Activated naive CD8-positive, alpha-beta T cell treated with anti-CD3 and anti-CD28 coated beads, Interleukin-2, amount 50 U/mL, for 24 hours (primary cell): ENCODE measurements at places on chromosomes 2 and 18.

- H3K27ac ChIP-seq = no peak overlapping the region
- H3K27me3 ChIP-seq = no peaks in the 10 kb centered on the region
- no peak for DNase-seq
- H3K36me3 ChIP-seq = no peaks in the 10 kb centered on the region
- no peak overlapping the region for H3K4me3 ChIP-seq
- peaks cover 20% of the 10 kb centered on the region for H3K4me1 ChIP-seq
Measured at GRCh38 chr2:72605836-72606442, 219.9 kb downstream of the EXOC6B start.

- no peak overlapping the region for H3K27ac ChIP-seq
- peaks cover 90% of the 10 kb centered on the region for H3K4me1 ChIP-seq
- peaks cover 2% of the 10 kb centered on the region for H3K36me3 ChIP-seq
- DNase-seq = no peak
- no peak overlapping the region for H3K4me3 ChIP-seq
Measured at GRCh38 chr2:160376576-160376975, 117.0 kb downstream of the RBMS1 start.

DNA sequence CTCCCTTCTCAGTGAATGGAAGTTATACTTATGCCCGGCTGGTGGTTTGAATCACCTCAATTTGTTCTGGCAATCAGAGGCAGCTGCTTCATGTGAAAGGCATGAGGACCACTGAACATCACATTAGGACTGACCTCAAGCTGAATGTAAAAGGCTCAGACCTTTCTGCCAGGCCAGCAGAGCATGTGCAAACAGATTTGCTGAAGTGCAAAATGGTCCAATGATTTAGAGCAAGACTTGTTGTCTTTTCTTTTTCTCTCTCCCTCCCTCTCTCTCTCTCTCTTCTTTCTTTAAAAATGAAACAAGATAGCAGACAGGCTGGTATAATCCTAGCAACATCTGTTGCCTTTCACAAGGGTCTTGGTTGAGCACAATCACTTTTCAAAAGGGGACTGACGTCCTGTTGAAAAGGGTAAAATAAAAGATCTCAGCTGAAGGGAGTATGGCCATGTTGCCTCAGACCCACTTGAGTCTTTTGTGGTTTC is 13.3 kb upstream of the CDH7 start:
- DNase-seq = no peak
- H3K27me3 ChIP-seq = no peaks in the 10 kb centered on the region
- no peak overlapping the region for H3K27ac ChIP-seq
- H3K4me1 ChIP-seq = no peaks in the 10 kb centered on the region
- no peak overlapping the region for H3K4me3 ChIP-seq

- H3K4me3 ChIP-seq = no peak overlapping the region
- DNase-seq = no peak
- no peaks in the 10 kb centered on the region for H3K36me3 ChIP-seq
- H3K4me1 ChIP-seq = peaks cover 7% of the 10 kb centered on the region
Measured at GRCh38 chr2:105139556-105140239, 101.8 kb downstream of the MRPS9 start.

DNA sequence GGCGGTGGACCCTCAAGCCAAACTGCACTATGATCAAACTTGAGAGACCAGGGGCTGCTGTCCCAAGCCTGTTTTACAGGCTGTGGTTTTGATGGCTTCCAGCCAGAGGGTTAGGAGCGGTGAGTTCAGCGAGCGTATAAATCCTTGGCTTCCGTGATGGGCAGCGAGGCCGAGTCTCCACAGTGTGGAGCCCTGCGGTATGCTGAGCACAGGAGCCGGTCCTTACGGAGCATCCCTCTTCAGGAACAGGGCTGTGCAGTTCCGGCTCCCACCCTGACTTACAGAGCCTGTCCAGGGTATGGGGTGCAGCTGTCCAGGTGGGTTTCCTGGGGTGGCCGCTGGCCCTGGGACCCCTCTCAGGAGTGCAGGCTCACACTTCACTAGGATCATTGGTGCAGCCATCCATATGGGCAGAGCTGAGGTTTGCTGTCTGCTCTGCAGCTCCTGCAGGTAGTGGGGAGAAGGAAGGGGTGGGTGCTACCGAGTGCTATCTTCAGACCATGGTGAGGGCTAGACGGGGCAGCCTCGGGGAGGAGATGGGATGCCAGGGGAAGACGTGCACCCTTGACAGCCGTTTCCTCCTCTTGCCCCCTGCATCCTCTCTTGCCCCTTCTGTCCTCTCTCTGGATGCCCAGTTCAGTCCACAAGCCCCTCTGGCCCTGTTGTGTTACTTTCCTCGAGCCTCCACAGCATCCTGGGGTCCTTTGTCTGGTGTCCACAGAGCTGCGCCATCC is 104.3 kb downstream of the FAM210A start:
- DNase-seq = no peak
- no peak overlapping the region for H3K4me3 ChIP-seq
- peaks cover 17% of the 10 kb centered on the region for H3K4me1 ChIP-seq
- H3K36me3 ChIP-seq = no peaks in the 10 kb centered on the region
- H3K27me3 ChIP-seq = no peaks in the 10 kb centered on the region

GRCh38 chr2:241947876-241948275 is 78.3 kb downstream of the RTP5 start:
- H3K27me3 ChIP-seq = no peaks in the 10 kb centered on the region
- no peak overlapping the region for H3K27ac ChIP-seq
- no peaks in the 10 kb centered on the region for H3K4me1 ChIP-seq
- H3K36me3 ChIP-seq = no peaks in the 10 kb centered on the region
- no peak overlapping the region for H3K4me3 ChIP-seq

DNA sequence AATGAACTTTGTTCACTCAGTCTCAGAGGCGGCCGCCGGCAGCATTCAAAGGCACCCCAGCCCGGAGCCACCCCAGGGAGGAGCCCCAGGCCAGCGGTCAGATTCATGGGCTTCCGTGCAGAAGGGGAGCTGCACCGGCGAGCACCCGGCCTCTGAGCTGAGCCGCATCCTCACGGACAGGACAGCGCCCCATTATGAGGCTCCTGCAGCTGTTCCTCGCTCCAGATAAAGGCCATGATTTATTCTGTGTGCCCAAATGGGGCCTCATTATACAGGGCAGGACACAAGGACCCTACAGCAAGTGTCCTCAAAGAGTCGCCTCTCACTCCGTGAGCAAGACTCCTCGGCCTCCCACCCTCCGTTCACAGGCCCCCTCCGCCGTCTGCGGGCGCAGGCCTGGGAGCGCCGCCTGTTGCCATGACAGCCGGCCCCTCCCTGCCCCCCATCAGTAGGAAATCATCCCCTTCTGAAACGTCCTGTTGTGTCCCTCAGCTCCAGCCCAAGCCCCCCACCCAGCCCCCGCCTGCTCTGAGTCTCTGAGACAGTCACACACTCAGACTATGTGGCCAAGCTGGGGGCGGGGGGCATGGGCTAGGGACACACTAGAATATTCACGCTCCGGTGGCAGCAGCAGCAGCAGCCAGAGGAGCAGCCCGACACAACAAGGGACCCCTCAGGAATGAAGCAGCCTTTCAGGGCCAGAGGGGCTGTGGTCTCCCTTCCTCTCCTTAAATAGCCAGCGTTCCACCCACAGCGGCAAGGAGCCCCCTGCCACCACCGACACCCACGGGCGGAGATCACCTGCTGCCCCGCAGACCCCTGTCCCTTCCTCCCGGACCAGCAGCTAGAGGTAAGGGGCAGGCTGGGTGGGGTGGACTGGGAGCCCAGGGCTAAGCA is at the start of gene GPR17:
Gene GPR17, plus strand, starts transcription at position 759 of the 897 bp plus-strand sequence. CDS start 4,583 bp downstream, outside the sequence.
- H3K27ac ChIP-seq = no peak within 1 kb of the TSS
- DNase-seq = no peak
- H3K27me3 ChIP-seq = no peaks in the 10 kb centered on the region
- peaks cover 12% of the 10 kb centered on the region for H3K4me1 ChIP-seq
- no peaks in the 10 kb centered on the region for H3K36me3 ChIP-seq

GRCh38 chr2:81260320-81260719 is 955.8 kb upstream of the LRRTM1 start:
- H3K4me3 ChIP-seq = no peak overlapping the region
- no peaks in the 10 kb centered on the region for H3K36me3 ChIP-seq
- no peaks in the 10 kb centered on the region for H3K27me3 ChIP-seq
- H3K4me1 ChIP-seq = no peaks in the 10 kb centered on the region
- DNase-seq = no peak
- no peak overlapping the region for H3K27ac ChIP-seq

DNA sequence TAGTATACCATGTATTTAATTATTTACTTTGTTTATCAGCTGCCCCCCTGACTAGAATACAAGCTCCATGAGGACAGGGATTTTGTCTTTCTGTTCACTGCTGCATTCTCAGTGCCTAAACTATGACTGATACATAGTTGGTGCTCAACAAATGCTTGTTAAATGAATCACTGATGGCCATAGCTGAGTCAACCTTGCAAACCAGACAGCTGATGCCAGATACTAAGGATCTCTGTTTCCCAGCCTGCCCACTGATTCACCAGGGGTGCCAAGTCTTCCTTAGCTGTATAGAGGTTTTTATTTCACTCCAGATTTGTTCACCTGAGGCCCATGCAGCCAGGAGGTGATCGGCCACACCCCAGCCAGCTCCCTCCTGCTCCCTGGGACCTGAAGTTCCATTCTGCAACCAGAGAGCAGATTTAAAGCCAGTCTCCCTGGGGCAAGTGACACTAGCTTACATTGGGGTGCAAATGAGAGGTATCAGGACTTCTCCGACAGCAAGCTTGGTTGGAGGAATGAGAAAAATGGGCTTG is 92.2 kb downstream of the C1QL2 start:
- H3K27ac ChIP-seq = no peak overlapping the region
- H3K4me1 ChIP-seq = no peaks in the 10 kb centered on the region
- H3K4me3 ChIP-seq = no peak overlapping the region
- no peaks in the 10 kb centered on the region for H3K27me3 ChIP-seq

DNA sequence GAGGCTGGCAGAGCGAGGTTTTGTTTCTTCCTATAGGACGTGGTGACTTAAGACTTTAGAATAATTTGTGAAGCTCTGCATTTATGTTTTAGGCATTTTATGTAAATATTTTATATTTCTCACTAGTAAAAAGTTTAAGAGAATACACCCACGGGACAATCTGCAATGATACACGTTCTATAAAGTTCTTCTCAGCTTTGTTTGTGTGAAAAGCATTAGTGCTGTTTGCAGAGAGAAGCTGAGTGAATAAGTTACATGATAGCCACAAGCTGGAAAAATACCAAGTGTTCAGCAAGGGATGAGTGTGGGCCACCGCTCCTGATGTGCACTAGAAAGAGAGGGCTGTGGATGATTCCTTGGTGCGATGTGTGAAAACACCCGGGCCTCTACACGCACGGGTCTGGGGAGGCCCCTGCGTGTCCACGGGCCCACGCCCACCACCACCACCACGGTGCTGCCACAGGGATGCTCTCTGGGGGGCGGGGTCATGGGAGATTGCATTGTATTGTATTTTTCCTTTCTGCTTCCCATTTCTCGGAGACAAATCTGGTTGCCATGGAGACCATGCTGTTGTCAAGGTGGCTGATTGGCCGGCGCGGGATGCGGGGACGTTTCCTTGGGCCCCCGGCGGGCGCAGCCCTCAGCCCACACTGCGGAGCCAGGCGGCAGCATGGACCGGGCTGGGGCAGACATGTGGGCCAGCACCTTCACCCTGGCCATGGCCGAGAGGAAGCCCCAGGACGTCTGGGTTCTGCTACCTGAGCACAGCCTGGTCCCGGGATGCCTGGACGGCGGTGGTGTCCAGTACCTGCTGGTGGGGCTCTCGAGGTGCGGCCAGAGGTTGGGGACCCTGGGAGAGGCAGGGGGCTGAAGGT is at the start of gene RTP5:
Gene RTP5, plus strand, starts transcription at position 643 of the 875 bp plus-strand sequence. Its CDS starts 28 bp downstream, at position 671.
- H3K27me3 ChIP-seq = peaks cover 16% of the 10 kb centered on the region
- no peaks in the 10 kb centered on the region for H3K36me3 ChIP-seq
- DNase-seq = no peak
- H3K4me3 ChIP-seq = no peak within 1 kb of the TSS
- peaks cover 59% of the 10 kb centered on the region for H3K4me1 ChIP-seq

DNA sequence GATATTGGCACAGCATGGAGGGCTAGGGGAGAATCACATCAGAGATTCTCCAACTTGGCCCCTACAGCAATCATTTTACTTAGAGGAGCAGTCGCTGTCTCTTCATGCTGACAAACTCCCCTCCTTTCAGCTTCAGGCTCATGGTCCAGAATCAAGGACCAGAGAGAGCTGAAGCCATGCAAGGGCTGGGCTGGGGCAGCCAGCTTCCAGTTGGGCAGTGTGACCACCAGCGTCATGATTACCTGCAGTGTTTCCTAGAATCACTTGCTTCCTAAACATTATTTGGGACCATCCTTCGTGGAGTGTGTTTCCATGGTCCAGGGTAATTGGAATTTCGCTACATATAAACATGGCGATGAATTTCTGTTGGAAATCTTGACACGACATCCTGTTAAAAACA is 54.4 kb downstream of the CAPN13 start:
- DNase-seq = no peak
- H3K27me3 ChIP-seq = peaks cover 15% of the 10 kb centered on the region
- H3K4me1 ChIP-seq = no peaks in the 10 kb centered on the region
- no peak overlapping the region for H3K4me3 ChIP-seq
- no peaks in the 10 kb centered on the region for H3K36me3 ChIP-seq
- no peak overlapping the region for H3K27ac ChIP-seq

DNA sequence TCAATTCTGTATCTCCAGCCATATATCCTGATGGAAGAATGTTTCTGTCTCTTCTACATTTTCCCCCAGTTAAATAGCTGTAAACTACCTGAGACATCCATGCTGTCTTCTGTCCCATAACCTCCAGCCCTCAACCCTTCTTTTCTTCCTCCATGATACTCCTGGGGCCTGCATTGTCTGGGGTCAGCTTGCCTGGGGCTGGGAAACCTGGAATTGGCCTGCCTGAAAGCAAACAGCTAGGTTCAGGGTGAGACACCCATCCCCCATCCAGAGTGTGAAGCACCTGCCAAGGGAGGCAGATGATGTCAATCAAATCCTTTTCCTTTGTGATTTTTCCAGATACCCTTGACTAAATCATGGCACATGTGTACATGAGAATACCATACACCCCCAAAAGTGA is 313.7 kb upstream of the MGAT5 start:
- H3K27me3 ChIP-seq = peaks cover 7% of the 10 kb centered on the region
- H3K4me1 ChIP-seq = no peaks in the 10 kb centered on the region
- no peak for DNase-seq
- H3K36me3 ChIP-seq = no peaks in the 10 kb centered on the region
- H3K4me3 ChIP-seq = no peak overlapping the region

DNA sequence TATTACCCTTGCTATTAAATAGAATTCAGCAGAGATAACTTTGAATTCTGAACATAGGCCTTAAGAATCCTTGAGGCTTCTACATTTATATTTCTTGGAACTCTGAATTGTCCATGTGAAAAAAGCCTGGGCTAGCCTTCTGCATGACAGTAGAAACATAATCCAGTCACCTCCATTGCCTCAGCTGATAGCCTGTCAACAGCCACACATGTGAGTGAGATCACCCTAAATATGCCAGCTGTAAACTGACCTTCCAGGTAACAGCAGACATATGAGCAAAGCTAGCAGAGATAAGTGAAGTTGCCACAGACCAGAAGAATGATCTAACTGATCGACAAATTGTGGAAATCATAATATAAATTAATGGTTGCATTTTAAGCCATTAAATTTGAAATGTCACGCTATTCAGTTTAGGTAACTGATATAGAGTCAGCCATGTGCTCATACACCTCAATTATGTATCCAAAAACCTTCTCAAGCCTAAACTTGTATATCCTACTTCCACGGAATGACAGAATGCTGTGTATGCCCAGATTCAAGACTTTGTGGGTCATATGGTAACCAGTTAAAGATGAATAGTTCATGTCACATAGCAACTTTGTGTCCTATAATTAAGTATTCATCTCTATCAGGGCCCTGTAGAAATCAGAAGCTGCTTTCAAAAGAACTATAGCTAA is 48.1 kb upstream of the SETBP1 start:
- no peak overlapping the region for H3K27ac ChIP-seq
- H3K4me3 ChIP-seq = no peak overlapping the region
- H3K27me3 ChIP-seq = no peaks in the 10 kb centered on the region
- H3K4me1 ChIP-seq = peaks cover 7% of the 10 kb centered on the region
- DNase-seq = no peak
